ENCODE measurements at places on chromosomes 3 and 15.

DNA sequence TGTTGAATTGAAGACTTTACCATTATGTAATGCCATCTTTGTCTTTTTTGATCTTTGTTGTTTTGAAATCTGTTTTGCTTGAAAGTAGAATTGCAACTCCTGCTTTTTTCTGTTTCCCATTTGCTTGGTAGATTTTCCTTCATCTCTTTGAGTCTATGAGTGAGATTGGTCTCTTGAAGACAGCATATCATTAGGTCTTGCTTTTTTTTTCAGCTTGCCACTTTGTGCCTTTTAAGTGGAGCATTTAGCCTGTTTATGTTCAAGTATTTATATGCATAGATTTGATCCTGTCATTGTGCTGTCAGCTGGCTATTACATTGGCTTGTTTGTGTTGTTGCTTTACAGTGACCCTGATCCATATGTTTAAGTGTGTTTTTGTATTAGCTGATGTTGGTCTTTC, 131.8 kb downstream of the ZIC1 start:
- DNase-seq, result no peak

- DNase-seq, result no peak
Observed at GRCh38 chr3:193805448-193805847, 212.4 kb downstream of the OPA1 start.

DNA sequence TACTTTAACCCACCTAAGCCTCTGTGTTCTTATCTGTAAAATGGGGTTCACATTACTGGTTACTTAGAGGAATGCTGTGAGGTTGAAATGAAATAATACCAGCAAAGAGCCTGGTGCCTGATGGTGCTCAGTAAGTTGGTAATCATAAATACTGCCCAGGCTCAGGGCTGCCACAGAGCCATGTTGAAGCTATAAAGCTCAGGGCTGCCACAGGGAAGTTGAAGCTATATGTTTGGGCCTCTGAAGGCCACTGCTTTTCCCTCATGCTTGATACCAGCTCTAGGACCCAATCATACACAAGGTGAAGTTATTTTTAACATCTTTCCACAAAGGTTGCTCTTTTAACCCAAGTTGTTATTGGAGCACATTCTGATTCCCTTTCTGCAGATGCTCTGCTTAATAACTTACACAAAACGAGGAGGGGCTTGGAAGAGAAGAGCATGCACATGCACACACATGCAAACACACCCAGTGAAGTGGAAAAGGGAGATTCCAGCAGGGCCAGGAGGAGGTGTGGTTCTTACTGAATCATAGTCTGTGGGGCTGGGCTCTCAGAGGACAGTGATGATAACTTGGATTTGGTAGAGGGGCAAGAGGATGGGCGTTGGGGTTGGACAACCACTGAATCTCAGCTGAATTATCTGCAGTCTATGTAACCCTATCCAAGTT, 17.4 kb downstream of the PARP14 start:
- DNase-seq, result no peak

GRCh38 chr3:150319900-150320299, 88.2 kb upstream of the TSC22D2 start:
- DNase-seq, result no peak

DNA sequence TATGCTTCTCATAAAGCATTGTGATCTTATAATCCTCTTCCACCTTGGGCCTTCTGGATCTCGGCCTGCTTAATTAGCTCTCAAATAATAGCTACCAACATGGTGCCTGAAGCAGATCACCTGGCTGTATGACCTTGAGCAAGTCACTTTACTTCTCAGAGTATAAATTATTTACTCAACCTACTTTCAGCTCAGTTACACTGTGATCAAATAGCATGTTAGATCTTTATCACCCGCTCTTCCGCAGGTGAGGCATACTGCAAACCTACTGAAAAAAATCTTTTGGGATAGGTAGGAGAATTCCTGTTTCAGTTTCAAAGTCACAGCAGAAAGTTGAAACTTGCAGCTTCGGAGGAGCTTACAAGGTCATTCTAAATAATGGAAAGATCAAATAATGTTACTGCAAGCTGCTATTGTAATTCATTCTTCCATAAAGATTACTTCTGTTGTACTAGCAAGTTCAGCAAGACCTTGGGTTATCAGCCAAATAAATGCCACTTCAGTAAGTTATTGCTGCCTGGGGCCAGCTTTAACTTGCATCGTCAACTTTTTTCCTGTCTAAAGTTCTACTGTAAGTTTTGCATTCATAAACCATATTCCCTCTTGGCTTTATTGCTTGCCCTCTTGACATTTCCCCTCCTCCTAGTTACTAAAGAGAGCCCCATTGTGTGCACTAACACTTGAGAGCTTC, 268.4 kb upstream of the ATP11B start:
- DNase-seq, result no peak

DNA sequence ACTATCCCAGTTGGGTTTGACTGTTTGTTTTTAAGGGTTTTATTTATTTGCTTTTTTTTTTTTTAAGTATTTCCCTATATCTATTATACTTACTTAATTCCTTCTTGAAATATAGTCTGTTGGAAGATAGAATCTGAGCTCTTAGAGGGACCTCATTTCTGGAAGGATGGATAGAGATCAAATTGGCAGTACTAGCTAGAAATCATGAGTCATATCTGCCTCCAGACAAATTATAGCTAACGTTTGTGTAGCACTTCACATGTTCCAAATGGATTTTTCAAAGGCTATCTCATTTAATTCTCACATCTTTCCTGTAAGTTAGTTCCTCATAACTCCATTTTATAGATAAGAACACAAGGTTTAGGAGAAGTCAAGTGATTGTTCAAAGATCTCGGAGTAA, 384.7 kb downstream of the ZIC1 start:
- no peak for DNase-seq

DNA sequence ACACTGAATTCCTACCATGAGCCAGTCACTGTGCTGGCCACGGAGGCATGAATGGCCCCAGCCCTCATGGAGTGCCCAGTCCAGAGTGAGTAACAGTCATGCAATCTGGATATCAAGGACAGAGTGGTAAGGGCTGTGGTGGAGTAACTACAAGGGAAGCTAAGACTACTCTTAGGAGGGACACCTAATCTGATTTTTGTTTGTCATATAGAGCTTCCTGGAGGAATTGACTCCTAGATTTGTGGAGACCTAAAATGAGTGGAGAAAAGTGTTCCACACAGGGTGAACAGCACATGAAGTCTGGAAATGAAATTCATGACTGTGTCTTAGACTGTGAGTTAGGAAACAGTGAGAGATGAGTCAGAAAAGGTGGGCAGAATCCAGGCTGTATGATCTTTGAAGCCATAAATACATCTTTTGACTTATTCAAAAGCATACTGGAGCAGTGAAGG, 219.9 kb downstream of the NFKBIZ start:
- DNase-seq, result no peak

DNA sequence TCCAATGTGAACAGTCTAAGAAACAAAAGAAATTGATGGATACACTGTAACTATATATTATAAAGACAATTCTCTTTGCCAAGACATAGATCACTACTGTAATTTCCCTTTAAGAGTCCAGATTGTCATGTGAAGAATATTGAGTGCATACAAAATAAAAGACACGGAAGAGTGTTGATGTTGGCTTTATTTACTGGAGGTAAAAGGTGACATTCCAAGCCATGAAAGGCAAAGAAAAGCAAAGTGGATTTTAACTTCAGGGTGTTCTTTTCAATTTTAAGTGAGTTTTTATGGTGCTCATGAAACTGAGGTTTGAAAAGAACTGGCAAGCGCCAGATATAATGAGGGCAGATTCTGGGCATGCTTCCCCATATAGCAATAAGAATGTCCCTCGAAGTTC, 529.3 kb downstream of the MECOM start:
- no peak for DNase-seq

DNA sequence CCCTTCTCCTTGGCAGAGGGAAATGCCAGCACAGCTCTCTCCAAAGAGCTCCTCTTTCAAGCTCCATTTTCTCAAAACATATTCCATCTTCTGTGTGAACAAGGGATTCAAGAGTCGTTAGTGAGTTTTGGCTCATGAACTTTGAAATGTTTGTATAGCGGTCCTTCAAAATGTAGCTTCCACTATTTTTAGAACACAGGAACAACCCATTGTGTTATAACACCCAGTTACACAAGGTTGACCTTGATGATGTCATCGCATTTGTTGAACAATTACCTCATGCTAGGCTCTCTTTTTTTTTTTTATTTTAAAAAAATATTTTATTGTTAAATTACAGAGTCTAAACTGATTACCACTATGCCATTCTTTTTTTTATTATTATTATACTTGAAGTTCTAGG, 251.7 kb downstream of the THSD4 start:
- no peak for DNase-seq

- DNase-seq, result no peak
Observed at GRCh38 chr15:25901811-25902605, 38.9 kb upstream of the ATP10A start.

DNA sequence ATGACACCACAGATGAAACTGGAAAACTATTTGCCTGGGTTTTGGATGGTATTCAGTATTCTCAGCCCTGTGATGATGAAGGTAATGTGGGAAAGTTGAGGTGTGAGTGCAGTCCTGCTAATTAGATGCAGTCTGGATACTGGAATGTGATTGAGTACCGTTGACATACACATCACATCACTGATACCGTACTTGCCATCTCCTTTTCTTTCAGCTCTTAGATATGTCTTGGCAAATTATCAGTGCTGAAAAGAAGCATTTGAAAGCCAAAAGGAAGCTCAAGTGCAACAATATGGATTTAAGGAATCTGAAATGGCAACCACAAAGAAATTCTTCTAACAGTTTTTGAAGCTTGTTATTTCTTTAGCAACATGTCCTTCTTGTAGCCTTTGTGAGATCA, 381.4 kb upstream of the TGFBR2 start:
- DNase-seq, result no peak

DNA sequence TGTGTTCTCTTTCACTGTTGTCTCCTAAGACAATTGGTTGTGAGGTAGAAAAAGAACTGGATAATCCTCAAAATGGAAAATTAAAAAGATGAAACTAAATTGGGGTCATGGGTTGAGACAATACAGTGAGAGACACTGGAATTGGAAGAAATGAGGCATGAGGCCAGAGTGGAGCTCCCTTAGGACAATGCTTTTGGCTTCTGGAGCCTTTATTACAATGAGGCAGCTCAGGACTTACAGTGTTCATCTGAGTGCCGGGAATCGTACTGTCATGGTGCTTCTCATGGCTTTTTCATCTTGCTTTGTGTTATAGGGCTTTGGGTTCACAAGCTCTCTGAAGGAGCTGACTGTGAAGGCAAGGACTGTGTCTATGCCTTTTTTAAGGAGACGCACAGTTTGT, 293.5 kb downstream of the SOX2 start:
- DNase-seq, result no peak

GRCh38 chr3:111690242-111690641, 95.1 kb upstream of the ZBED2 start:
- DNase-seq, result no peak

- no peak for DNase-seq
Observed at GRCh38 chr3:23919628-23920027, 2.7 kb downstream of the RPL15 start.

DNA sequence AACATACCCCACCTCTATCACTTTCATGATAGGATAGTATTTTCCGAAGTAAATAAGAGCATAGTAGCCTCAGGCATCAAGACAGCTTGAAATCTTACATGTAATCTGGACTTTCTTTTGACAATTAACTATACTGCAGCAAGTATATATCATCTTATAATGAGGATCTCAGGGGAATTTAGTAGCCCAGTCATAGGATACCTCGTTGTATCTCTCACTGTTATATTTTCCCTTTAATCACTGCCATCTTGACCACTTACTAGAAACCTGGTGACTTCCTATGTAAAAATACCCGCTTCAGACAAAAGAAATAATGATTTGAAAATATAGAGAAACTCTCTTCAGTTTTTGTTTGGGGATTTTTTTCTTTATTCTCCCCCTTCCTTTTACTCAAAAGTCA, 88.2 kb downstream of the SERPINI1 start:
- no peak for DNase-seq

GRCh38 chr3:136898954-136899353, 36.9 kb downstream of the NCK1 start:
- DNase-seq, result no peak

DNA sequence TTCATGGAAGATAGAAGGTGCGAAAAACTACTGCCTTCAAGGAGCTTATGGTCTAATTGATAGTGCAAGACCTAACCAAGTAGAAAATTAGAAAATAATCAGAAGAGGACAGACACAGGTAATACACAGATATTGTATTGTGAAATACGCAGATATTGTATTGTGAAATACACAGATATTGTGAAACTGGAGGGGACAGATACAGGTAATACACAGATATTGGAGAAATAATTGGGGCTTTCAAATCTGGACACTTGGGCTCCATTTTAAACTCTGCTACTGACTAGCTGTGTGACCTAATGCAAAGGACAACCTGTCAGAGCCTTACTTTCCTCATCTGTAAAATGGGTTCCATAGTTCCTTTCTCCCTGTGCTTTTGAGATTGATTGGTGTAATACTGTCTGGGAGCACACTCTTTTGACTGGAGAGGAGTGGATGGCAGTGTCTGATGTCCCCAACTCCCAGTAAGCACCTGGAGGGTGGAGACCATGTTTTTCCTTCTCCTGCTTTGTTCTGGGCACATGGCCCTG, 272.8 kb downstream of the TLE3 start:
- no peak for DNase-seq

DNA sequence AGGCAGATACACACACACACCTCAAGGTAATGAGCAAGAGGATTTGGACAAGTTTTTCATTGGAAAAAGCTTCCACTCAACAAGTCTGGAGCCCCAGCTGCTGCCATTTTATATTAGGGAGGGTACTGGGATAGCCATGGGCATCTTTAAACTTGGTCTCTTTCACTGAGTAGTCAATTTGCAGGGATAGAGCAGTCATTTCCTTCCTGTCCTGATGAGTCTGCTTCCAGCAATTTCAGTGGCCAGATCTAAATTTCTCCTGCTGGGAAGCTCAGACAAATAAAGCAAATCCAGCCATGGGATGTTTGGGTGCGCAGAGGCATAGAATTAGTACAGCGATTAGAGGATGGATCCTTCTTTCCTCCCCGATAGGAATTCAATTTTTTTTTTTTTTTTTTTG, 874 bp upstream of the ERC2 start:
- DNase-seq, result no peak

DNA sequence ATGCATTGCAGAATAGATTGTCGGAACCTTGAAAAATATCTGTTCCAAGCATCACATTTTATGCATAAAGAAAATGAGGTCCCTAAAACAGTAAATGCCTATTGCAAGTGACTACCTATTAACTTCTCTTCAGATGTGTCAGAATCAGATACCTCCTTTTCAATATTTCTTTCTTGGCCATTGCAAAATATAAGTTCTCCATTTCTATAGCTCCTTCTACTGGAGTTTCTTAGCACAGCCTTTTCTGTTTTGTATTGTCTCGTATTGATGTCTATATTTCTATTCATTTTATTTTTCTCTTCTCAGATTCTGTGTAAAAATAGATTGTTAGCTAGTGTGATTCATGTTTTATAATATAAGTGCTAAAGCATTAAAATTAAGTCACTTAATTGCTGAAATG, 63.4 kb downstream of the PPARG start:
- no peak for DNase-seq

- DNase-seq, result no peak
Observed at GRCh38 chr3:66269411-66269810, 48.6 kb downstream of the SLC25A26 start.

Measured in stimulated activated CD8-positive, alpha-beta memory T cell treated with anti-CD3 and anti-CD28 coated beads, Interleukin-7, amount 100 ng/mL, for 4 hours (primary cell).